ENCODE measurements at places on chromosomes 6 and 20.

GRCh38 chr20:7744411-7744810, 195.8 kb downstream of the HAO1 start:
- DNase-seq: no peak

DNA sequence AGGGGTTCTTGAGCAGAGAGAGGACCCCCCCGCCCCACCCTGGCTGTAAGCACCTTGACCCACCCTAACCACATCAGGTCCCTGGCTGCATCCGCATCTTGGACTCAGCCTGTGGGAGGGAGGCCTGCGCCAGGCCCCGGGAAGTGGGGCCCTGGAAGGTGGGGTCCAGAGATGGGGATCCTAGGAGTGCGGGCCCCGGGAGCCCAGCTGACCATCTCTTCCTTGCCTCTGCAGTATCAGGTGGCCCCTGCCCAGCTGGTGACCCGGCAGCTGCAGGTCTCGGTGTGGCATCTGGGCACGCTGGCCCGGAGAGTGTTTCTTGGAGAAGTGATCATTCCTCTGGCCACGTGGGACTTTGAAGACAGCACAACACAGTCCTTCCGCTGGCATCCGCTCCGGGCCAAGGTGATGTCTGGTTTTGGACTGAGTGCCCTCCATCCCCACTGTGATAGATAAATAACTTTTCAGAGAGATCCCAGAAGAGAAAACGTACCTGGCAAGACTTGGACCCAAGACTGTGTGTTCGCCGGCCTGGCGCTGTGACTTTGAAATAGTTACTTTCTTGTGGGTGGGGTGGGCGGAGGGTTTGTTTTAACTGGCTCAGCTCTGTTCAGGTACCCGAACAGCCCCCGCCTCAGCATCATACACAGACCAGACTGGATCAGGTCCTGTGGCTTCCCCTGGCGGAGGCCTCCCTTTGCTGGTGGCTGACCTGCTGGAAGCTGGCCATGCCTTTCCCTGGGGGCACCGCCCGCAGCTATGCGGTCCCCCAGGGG, 62.0 kb downstream of the EZR start:
- no peak for DNase-seq

DNA sequence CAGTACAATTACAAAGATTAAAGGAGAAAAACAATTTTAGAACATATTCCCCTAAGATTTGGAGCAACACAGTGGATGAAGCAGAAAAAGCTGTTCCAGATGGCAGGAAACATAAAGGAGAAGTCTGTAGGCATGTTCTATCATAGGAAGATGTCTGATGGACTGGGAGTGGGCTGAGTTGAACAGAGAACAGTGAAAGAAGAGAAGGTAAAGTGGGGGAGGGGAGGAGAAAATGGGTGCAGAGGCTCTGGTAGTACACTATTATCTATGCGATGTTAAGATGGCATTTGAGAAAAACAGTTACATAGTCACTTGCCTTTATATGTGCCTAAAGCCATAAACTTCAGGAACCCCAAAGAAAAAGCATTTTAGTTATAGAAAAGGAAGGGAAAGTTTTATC, 4.2 kb upstream of the PHIP start:
- no peak for DNase-seq

DNA sequence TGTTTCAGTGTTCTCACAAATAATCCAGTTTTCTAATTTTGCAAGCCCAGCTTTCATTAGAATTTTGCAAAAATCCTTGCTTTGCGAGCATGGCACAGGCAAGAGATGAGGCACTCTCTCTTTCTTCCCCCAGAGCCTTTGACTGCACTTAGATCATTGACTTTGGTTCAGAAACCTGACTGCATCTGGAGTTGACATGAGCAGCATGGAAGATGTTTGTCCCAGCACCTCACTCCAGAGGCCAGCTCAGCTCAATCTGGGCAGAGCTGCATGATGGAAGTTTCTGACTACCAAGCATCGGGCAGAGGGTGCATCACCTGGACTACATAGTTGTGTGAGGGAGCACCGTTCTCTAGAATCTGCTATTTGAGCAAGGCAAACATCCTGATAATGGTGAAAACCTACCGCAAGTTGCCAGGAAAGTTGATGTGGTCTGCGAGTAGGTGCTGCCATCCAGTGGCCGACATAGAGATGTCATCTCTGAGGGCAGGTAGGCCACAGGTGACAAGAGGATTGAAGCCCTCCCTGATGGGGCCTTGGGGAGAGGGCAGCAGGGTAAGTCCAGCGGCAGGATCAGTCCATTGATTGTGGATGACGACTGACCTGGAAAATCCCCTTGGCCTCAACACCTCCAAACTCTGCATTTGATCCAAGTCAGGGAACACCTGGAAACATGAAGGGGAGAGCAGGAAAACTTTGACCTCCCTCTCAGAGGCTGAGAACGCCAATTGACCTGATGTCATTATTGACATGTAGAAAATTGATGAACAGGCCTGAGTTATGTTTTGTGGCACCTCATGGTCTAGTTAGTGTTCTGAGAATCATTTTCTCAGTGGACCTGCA, 3.8 kb upstream of the LPA start:
- no peak for DNase-seq

GRCh38 chr6:106223300-106223930, 102.1 kb downstream of the ATG5 start:
- peak; percentile 74 for DNase-seq

- DNase-seq: peak; percentile 42
Observed at GRCh38 chr6:137867685-137868509, 838 bp downstream of the TNFAIP3 start.

DNA sequence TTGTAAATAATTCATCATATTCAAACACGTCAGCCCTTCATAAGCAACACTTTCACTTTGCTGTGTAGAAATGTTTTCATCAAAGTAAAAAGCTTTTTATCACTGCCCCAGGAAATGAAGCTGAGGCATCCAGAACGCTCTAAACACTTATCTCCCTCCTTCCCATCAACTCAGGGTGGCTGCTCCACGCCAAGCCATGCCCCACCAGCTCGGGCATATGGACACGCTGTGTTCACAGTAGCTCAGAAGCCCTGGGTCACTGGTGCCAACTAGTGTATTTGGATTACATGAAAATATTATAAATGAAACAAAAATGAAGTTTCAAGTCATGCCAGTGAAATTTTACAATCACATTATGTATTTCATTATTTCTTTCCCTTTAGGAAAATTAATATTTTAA, 10.3 kb downstream of the PDE10A start:
- DNase-seq: no peak

GRCh38 chr20:39124064-39124463, 161.9 kb downstream of the DHX35 start:
- no peak for DNase-seq

DNA sequence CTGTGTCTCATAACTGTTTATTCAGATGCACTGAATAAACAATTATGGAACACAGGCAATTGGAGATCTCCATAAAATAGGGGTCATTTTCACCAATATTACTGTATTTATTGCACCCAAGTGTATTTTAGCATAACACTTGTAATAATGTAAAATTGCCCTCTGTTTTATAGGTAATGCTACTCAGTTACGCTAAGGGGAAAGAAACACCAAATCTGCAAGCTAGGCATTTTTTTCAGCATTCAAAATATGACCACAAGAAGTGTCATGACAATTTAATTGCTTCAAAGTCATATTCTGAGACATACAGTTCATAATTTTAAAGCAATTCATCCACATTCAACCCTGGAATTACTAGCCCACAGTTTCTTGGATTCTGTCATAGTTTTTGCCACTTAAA, 643.2 kb upstream of the NOX3 start:
- no peak for DNase-seq

DNA sequence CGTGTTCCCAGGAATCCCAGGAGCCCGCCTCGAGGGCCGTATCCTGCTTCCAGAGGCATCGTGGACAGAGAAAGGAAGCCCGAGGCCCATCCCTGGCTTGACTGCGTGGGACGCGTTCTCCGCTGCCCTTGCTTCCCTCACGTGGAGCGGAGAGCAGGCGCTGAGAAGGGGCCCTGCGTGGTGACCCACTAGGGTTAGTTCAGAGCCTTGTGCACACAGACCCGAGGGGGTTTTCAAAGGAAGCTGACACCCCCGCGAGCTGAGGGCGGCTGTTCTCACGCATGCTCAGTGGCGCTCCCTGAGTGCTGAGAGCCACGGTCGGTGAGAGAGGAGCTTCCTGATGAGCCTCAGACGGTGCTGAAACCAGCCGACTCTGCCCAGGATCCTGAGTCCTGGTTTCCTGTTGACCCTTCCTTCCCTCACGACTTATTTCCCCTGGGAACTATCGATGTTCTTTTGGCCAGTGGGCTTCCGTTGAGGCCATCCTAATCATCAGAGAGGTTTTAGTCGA, 28.9 kb upstream of the CCR6 start:
- peak; percentile 81 for DNase-seq

GRCh38 chr20:22575087-22575721, 9.2 kb downstream of the FOXA2 start:
- DNase-seq: no peak

DNA sequence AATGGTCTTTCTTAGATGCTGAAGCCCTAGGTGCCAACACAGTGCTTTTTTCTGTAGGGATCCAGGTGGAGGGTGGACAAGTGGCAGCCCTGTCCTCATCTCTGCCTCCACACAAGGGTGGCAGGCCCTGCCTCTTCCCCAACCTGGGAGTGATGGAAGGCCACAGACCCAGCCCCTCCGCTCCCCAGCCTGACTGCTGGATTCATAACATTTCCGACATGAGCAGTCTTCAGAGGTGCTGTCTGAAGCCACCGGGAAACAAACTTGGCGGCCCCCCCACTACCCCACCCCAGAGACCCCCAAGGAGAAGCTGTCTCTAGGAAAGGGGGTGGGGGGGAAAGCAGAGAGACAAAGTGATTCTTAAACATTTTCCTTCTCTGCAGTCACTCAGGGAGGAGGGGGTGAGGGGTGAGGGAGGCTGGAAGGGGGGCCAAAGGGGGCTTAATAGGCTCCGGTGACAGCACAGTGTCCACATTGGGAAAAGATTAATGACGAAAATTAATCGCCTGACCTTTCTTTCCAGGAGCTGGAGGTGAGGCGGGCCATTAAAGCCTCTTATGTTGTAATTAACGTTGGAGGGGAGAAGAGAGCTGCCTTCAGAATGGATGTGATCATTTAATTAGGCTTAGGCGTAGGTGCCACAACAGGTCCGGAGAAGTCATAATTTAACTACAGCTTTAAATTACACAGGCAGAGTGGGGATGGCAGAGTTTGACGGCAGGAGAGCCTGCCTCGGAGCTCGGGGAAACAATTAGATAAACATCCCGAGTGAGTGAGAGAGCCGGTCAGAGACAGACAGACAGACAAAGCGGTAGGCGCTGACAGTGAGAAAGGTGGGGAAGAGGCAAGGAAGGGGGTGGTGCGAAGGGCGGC, 76.8 kb upstream of the FOXP4 start:
- no peak for DNase-seq

GRCh38 chr6:35023091-35024000, 117.8 kb downstream of the TCP11 start:
- DNase-seq: no peak

GRCh38 chr6:167985911-167986595, 11.4 kb upstream of the KIF25 start:
- DNase-seq: no peak

GRCh38 chr6:142112451-142113061, 20.2 kb upstream of the GJE1 start:
- peak; percentile 70 for DNase-seq

GRCh38 chr6:166420351-166420750, 37.6 kb upstream of the MPC1 start:
- no peak for DNase-seq

- no peak for DNase-seq
Observed at GRCh38 chr6:109240370-109241084, 141.7 kb downstream of the CD164 start.

- DNase-seq: no peak
Observed at GRCh38 chr20:59936409-59936808, 3.0 kb upstream of the SYCP2 start.

- no peak for DNase-seq
Observed at GRCh38 chr6:64325093-64325492, 689.5 kb downstream of the PHF3 start.

DNA sequence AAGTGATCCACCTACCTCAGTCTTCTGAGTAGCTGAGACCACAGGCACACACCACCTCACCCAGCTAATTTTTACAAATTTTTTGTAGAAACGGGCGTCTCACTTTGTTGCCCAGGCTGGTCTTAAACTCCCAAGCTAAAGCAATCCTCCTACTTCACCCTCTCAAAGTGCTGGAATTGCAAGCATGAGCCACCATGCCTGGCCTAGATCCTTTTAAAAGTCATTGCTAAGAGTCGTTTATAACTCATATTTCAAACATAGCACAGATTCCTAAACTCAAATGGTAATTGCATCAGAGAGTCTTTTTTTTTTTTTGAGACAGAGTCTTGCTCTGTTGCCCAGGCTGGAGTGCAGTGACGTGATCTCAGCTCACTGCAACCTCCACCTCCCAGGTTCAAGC, 7.7 kb upstream of the SAMHD1 start:
- no peak for DNase-seq

DNA sequence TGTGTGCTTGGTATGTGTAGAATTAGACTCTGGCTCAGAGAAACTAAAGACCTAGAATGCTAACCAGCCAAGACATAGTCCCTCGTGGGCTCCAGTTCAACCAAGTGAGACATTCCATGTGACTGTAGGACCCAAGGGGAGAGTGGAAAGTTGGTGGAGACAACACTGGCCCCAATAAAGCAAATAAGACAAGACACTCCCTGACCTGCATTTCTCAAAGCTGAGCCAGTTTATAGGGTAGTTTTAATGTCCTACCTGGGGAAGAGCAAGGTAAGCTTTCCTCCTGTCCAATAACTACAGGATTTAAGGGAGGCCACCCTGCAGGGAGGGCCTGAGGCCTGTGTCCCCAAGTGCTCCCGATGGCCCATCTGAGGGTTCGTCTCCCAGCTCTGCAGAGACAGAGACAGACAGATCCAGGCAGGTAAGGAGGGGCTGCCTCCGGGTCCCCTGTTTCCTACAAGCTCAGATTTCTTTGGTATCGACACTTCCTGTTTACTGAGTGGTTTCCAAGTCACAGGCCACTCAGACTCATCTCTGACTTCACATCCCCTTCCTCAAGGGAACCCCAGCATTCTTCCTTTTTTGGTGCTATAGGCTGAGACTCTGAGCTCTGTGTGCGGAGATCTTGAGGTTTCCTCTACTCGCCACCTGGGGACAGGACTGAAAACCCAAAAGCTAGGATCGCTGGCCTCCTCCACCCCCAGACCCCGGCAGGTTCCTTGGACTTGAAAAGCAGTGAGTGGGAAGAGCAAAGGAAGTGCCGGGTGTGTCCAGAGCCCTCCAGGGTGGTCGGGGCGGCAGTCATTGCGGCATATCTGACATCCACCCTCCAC, 92.4 kb downstream of the PRND start:
- DNase-seq: no peak
